AG09309 (cell line): ENCODE measurements at places on chromosomes 4 and X.

- DNase-seq, result no peak
These were observed 666.2 kb downstream of the KCTD8 start for GRCh38 chr4:43782391-43782790.

DNA sequence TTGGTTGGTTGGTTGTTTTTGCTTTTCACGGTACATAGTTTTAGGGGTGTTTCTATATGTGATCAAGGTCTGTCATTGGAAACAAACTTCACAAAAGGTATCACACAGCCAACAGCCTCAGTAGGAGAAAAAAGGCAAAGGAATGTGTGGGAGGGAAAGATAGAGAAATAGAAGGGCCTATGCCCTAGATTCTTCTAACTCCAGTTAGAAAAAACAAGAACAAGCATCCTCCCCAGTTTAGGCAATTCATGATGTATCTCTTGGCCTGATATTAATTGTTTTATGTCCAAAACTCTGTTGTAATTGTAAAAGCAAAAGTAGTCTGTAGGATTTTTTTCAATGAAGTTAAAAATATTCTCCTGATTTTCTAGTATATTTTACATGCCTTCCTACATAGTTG, 192.4 kb upstream of the EDNRA start:
- DNase-seq, result no peak

DNA sequence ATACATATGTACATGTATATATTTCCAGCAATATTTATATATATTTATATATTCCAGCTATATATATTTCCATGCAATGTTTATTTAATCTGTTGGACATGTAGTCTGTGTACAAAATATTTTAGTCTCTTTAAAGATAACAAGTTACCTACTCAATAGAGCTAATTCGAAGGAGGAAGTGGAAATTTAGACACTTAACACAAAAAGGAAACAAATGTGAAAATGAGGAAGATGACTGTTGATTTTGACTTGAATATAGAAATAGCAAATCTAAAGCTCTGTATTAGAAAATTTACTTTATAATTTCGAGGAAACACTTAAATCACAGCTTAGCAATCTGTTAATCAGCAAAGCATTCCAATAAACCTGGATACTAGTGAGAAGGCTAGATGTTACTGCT, 1064.4 kb downstream of the PCDH7 start:
- DNase-seq, result no peak

DNA sequence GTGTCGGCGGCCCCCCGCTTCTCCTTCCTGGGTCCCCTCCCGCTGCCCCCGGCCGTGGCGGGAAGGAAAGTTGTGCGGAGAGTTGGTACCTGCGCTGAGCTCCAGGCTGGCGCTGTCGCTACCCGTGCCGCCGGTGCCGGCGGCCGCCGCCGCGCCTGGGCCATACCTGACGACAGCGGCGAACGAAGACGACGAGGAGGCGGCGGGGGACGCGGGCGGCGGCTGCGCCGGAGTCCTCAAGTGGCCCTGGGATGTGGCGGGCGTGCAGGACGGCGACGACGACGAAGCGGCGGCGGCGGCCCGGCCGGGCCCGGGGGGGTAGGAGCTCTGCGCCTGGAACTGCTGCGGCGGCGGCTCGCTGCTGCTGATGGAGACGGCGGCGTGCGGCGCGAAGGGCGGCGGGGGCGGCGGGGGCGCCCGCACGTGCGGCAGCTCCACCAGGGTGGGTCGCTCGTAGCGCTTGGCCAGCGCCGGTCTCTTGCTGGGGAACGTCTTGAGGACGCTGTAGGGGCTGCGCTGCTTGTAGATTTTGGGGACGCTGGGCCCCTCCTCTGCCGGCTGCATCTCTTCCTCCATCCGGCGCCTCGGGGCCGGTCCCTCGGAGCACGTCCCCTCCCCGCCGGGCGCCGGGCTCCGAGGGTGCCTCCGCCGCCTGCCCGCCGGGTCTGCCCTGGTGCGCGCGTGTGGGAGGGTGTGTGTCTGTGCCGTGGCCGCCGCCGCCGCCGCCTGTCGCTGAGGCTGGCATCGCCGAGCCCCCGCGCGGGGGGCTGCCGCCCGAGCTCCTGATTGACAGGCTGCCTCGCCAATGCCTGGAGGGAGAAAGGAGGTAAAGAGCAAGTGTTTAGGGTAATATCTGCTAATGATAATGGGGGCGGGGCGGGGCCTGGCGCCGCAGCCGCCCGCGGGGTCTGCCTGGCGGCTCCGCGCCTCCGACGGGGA, 618 bp downstream of the BEND4 start:
- DNase-seq, result no peak

GRCh38 chrX:108167211-108167872, 75.8 kb downstream of the ATG4A start:
- no peak for DNase-seq

DNA sequence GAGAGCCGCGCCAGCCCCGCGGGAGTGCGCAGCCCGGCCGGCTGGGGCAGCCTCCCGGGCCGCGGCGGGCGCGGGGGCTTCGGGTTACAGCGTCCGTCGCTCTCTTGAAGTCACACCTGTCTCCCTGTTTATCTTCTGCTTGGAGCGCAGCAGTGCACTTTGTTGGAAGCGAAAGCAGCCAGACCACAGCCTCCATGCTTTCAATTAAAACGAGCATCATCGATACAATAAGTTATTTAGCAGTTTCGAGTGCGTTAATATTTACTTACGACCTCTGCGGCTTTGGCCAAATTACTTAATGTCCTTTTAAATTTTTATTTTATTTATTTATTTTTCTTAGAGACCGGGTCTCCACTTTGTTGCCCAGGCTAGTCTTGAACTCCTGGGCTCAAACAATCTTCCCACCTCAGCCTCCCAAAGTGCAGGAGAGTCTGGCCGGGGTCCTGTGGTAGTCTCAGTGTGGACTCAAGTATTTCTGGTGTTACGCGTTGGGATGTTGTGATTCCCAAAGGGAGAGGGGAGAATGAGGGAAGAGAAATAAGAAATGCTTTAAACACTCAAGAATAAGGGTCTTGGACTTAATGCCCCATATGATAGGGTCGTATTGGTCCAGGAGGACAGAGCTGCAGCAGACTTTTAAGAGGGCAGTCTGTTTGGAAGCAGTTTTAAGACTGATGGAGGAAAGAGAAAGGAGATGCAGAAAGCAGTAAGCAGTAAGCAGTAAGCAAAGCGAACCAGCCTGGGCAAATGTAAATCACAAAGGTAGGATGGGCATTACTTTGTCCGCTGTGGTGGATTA, 504 bp upstream of the PDLIM3 start:
- DNase-seq, result no peak

GRCh38 chr4:25367004-25367621, 9.9 kb upstream of the ANAPC4 start:
- peak; percentile 10 for DNase-seq

DNA sequence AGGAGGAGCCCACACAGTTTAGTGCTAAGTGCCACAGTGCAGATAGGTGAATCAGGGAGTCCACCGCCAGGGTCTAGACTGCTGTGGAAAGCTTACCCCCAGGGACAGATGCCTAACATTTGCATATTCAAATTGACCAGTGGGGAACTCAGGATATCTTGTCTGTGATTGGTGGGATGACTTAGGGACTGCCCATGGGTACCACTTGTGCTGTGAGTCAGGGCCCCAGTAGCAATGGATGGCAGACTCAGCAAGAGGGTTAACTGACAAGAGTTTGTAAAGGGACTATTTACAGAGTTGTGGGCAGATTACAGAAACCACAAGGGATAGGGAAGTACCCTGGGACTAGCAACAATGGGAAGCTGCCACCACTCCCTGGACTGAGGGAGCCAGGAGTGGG, 282.1 kb downstream of the BCOR start:
- no peak for DNase-seq

DNA sequence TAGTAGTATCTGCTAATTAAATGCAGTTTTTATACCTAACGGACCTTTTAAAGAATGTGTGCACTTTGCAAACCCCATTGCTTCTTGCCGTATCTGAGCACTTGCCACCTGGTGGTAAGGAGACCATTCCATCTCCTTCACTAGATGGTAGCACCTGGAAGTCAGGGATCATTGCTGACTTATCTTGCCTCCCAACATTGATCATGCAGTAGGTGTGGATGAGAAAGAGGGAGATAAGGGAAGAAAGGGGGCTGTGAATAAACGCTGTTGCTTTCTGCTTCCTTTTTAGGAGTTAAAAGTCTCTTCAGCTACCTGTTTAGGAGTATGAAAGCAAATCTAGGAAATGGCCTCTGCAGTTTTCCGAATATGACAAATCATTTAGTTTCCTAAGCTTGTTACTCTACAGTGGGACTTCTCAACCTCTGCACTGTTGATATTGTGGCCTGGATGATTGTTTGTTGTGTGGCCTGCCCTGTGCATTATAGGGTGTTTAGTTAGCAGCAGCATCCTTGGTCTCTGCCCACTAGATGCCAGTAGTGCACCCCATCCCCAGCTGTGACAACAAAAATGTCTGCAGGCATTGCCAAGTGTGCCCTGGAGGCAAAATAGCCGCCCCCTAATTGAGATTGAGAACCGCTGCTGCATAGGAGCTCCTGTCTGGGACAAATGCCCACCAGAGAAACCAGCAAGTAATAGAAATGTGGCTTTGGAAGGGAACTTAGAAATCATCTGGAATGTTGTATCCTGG, 38.8 kb downstream of the GAB1 start:
- DNase-seq, result no peak
